ENCODE measurements at places on chromosomes 3 and 15.

DNA sequence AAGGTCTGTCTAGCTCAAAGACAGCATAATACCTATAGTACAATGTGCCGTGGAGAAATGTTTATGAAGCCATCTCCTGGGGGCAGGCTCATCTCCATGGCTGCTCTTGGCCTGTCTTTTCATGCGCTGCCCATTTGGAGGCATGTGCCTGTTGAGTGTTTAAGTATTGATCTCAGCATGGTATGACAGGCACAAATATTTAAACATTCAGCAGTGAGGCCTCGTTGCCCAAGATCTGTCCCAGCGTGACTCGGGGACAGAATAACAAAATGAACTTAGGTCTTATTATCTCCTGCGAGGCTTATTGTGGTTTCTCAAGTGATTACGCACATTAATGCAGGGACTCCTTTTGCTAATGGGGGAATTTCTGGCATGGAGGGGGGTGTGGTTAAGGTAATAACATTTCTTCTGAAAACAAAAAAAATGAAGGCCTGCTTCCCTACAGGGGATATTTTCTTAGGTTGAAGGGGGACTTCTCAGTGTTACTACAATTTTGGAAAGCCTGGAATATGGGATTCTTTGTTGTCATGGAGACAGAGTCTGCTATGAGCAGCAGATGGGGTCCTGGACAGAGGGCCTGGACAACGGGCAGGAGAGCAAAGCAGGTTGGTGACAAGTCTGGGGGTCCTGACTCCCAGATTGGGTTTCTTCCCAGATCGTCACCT is 4.4 kb upstream of the SLC6A1 start:
- no peak for DNase-seq

DNA sequence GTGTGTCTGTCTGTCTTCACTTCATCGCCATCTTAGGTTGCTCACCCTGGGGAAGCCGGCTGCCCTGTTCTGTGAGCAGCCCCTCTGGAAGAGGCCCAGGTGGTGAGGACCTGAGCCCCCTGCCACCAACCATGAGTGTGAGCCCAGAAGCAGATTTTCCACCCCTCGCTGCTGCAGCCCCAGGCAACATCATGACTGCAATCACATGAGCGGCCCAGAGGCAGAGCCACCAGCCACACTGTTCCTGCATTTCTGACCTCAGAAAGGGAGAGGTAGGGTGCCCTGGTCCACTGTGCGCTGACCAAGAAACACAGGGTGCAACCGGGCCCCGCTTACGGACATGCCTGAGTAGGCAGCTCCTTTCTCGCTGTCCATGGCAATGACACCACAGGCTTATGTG is 92.3 kb upstream of the IQSEC1 start:
- DNase-seq = no peak

- DNase-seq = no peak
Measured at GRCh38 chr15:65222891-65223290, 11.6 kb upstream of the CILP start.

GRCh38 chr3:74599564-74599963 is 14.9 kb downstream of the CNTN3 start:
- no peak for DNase-seq

DNA sequence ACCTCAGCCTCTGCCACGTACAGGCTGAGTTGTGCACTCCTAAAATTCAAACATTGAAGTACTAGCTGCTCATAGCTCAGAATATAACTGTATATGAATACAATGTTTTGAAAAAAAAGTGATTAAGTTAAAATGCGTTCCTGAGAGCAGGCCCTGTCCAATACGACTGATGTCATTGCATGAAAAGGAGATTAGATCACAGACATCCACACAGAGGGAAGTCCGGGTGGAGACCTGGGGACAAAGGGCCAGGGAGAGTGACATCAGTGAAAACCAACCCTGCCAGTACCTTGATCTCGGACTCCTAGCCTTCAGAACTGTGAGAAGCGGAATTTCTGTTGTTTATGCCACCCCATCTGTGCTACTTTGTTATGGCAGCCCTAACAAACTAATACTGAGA is 311.4 kb upstream of the NR2F2 start:
- DNase-seq = no peak

GRCh38 chr3:169668072-169668956 is 4.8 kb upstream of the MECOM start:
- no peak for DNase-seq

- peak; percentile 14 for DNase-seq
Measured at GRCh38 chr3:192802957-192803899, 75.9 kb upstream of the FGF12 start.

DNA sequence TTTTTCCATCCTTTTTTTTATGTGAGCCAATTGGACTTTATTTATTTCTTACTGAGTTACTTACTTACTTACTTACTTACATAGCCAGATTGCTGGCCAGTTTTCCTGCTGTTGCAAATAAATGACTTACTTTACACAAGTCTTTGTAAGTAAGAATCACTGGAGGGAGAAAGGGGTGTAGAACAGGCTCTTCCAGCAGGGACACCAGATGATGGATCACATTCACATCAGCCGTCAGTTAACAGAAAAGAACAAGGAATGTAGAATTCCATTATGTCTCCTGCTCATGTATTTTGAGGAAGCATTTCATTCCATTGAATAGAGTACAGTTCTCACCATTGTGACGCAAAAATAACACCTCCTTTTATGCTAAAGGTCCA is 188.6 kb downstream of the FNDC3B start:
- DNase-seq = no peak

DNA sequence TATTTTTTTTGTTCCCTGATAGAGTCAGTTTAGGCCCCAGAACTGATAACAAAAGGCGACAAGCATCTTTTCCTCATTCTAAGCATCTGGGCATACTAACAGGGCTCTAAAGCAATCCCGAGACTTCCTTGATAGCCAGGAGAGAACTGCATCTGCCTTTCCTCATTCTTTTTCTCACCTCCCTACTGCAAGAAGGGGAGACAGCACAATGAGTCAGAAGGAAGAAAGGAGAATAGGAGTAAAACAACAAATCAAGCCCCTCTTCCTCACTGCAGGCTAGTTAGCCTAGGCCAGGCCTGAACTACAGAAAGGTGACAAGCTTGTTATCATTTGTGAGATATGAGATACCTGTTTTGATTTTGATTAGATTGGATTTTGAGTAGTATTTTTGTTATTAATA is 97.9 kb downstream of the NAALADL2 start:
- DNase-seq = no peak

DNA sequence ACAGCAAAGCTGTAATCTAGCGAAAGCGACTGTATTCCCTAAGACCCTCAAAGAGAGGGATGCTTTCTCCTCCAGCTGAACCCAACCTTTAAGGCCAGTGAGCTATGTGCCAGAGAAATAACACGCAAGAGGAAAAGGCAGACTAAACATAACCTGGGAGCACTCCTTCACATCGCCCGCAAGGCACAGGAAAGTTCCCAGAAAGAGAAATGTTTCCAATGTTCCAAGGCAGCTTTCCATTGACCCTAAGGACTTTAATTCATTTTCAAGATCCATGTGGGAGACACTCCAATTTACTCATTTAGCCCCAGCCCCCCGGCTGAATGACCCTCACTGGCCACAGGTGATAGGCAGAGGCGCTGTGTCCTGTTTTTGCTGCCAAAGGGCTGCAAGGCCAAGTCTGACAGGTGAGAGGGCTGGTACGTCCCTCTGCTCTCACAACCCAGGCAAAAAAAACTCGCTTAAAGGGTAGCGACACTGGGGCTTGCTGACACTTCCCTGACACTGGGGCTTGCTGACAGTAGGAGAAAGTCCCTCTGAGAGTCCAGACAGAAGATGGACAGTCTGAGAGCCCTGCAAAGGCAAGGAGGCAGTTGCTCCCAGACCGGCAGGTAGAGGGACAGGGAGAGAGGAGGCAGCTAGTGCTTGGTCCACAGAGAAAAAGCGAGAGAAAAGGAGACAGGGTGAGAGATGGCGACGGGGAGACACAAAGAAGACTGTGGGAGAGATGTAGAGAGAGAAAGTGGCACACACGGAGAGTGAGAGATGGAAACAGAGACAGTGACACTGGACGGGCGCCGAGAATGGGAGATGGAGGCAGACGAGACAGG is 702 bp downstream of the ARHGEF3 start:
- no peak for DNase-seq

GRCh38 chr15:59553879-59554735 is 57.5 kb upstream of the GCNT3 start:
- no peak for DNase-seq

DNA sequence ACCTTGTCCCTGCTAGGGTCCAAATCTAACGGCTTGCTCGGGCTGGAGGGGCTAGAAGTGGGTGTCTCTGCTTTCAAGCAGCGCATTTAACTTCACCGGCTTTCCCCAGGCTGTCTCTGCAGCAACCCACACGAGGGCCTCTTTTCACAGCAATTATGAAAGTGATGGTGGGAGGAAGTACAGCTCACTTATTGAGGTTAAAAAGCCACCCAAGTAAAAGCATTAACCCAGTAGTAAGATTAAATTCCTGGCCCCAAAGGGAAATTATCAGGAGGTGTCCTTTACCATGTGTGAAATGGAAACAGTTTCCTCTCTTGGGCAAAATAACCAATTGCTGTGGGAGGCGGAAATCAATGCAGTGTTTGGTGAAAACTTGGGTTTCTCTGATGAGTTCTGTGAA is 41.1 kb downstream of the NGRN start:
- no peak for DNase-seq

DNA sequence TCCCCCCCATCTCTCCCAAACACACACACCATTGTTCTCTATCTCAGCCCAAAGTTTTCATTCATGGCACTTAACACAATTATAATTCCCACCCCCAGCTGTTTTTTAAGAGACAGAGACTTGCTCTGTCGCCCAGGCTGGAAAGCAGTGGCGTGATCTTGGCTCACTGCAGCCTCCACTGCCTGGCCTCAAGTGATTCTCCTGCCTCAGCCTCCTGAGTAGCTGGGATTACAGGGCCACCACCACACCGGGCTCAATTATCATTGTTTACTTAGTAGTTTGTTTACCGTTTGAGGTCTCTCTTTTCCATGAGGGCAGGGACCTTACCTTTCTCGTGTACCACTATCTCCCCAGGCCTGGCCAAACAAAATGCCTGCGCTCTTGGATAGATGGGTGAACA is 79.8 kb upstream of the RAD18 start:
- DNase-seq = no peak

- no peak for DNase-seq
Measured at GRCh38 chr3:143288944-143289343, 169.4 kb downstream of the CHST2 start.

- no peak for DNase-seq
Measured at GRCh38 chr15:58761010-58761388, 10.1 kb upstream of the MINDY2 start.

DNA sequence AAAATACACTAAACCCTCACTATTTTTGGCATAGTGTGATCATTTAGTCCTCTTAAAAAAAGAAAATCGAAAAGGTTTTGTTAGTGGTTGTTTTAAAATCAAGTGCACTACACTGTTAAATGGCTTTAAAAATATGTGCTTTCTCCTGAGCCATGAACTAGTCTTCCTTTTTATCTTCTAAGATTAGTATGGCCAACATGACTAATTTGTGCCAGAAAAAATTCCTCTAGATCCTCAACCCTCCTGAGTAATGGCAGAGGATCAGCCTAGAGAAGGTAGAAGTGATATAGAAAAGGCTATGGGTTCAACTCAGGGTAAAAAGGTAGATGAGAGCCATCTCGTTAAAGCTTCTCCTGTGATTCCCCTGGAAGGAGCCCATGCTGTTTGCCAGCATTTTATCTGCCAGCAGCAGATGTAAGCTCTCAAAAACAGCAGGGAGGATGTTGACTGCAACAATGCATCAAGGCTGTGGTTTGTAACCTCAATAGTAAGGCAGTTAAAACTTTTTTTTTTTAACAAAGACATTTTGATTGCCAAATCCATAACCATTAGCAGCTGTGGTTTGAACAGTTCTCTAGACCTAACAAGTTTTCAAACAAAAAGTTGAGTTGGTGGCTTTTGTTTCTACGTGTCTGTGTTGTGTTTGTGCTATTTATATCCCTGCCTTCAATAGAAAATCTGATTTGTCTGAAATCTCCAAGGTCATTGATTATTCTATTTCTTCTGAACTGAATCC is 30.2 kb upstream of the ZNF609 start:
- DNase-seq = peak; percentile 94

GRCh38 chr3:185936273-185936629 is 1.6 kb downstream of the TRA2B start:
- DNase-seq = no peak

DNA sequence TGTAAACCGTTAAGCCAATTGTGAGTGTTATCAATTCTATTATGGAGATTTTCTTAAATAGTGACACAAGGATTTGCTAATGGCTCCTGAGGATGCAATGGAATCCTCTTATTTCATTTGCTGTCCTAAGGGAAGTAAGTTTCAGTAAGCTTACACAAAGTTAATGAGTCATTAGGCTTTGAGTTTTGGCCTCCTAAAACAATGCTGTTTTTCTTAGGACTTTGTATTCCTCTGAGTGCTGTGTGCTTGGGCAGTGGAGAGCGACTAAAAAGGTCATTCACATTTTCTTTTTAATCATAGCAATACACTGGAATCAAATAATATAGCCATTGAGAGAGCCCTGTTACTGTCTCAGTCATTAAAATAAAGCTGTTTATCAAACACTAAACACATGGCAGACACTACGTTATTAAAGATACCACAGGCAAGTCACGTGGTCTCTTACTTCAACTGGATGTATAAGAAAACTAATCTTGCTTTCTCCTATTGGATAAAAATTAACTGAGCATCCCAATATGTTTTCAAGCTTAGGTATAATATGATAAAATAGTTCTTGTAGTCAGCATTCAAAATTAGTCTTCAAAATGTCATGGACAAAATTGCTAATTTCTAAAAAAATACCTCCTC is 290.8 kb downstream of the NLGN1 start:
- DNase-seq = no peak

- DNase-seq = no peak
Measured at GRCh38 chr3:188326111-188326510, 172.2 kb downstream of the LPP start.

DNA sequence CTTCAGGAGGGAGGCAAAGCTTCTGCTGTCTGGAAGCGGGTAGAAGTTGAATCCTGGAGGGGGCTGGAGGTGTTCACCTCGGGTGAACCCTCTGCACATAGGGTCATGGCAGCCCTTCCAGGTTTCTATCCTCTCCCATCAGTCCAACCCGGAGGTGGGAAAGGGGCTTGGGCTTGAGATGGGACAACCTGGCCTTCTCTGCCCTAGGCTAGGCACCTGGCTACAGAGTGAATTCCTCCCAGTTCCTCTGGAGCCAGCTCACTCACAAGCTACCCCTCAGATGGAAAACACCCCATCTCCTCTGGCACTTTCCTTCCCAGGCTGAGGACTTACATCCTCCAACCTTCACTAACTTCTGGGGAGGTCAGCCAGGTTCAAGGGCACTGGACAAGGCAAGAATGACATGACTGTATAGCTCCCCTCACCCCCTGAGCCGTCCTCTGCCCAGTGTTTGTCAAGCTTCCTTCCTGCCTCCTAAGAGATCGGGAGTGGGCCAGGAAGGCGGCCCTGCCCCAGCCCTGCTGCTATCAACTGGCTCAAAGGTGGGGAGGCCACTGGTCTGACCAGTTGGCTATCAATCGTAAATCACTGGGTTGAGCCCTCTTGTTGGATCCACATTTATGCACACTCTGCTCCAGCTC is 45.8 kb downstream of the KLF15 start:
- no peak for DNase-seq

DNA sequence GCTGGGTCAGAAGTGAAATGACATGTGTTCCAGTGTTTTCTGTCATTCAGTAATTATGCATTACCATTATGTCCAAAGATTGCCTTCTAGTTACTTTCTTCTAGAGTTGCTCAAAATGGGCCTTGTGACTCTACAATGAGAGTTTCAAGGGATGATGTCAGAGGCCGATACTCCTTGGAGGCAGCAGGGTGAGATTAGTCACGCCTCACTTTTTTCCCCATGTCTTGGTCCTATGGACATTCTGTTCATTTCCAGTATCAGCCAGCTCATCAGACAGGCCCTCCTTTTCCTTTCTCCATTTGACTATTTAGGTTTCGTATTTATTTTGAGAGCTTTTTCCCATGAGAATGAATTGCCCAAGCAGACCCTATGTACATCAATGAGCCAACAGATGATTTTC is 17.5 kb downstream of the VGLL3 start:
- DNase-seq = no peak

Measured in GF-D8 (cell line).